ENCODE measurements at places on chromosomes 4 and X.

GRCh38 chr4:83850435-83850834, 314.5 kb downstream of the GPAT3 start:
- DNase-seq: no peak

GRCh38 chrX:110163488-110163887, 154.4 kb downstream of the AMMECR1 start:
- no peak for DNase-seq

- DNase-seq: no peak
Measured at GRCh38 chr4:179663641-179664429, 2221.6 kb upstream of the AGA start.

DNA sequence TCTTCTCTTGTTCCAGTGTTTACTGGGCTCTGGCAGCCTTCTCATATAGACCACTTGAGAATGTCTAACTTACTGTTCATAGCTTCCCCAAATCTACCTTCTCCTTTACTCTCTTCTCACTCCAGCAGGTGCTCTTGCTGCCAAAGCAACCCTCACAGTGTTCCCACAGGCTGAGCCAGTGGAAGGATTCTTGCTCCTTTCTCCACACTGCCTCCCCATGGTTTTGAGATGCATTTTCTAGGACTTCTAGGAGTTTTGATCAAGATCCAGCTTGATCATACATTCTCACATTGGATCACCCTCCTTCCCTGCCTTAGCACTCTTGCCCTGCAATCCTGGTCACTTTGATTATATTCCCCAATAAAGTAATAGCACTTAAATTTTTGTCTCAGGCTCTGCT, 230.8 kb downstream of the TMEM47 start:
- DNase-seq: no peak

DNA sequence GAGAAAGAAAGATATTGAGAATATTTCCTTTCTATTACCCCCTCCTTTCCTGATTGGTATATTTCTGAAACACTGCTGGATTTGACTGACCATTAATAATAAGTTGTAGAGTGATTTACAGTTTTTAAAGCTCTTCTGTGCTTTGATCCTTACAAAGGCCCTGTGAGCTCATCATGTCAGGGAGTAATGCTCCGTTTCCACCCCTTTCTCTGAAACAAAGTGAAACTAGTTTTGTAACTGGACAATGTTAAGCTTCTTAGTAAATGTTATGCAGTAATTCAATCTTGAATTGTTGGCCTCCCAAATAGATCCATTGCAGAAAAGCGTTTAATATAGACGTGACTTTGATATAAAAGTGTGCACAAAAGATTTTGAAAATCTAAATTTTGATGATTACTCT, 190.1 kb upstream of the GNPDA2 start:
- DNase-seq: no peak

GRCh38 chr4:89249313-89249712, 58.3 kb downstream of the GPRIN3 start:
- no peak for DNase-seq

- DNase-seq: no peak
Measured at GRCh38 chr4:26020881-26021280, 106.9 kb downstream of the SMIM20 start.

DNA sequence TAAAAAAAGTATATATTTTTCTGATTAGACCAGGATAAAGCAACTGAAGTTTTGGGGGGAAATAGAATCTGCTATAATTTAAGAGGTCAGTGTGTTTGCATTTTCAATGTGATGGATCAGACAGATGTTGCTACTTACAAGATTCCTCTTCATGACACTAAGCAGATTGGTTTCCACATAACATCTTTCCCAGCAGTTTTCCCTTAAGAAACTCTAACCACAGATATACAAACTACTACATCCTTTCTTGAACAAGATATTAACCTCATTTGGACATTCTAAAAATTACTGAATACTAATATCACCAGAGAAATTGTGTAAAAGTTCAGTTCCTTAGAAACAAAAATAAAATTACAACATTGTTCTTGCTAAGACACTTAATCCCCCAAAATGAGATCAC, 106.7 kb upstream of the GUCY1A1 start:
- no peak for DNase-seq

DNA sequence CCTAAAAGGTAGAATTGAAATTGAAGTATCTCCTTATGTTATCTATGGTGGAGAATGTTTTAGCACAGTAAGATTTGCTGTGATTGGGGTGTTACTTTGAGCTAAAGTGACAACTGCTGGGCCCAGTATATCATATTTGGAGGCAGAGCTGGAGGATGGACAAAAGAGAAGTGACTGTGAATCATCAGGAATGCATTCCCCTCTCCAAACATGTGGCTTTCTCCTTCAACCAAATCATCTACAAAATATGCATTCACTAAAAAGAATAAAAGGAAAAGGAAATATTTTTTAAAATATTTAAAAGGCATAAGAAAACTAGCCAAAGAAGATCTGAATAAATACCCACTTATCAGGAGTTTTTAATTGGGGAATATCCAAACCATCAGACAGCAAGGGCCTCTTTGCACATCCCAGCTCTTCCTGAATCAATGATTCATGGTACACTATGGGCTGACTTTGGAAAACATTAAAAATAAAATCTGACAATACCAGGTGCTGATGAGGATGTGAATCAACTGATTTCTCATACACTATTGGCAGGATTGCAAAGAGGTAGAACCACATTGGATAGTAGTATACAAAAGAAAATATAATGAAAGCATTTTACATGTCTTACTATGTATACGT, 671.7 kb upstream of the NR3C2 start:
- DNase-seq: no peak

DNA sequence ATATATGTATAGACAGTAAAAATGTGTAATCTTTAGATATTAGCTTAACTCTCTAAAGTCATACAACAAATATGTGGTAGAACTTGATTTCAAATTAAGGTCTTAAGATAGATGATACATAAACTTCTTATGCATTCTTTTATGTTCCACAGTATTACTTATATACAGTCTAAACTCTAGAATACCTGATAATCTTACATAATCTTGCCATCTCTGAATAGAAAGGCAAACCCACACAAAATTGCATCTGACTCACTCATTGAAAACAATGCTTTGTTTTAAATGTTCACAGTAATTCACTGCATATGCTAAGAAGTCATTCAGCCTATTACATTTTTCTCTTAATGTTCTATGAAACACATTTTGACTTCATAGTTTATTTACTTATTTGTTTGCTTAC, 10.1 kb downstream of the SULT1B1 start:
- DNase-seq: no peak

GRCh38 chr4:117893207-117893606, 141.1 kb upstream of the NDST3 start:
- no peak for DNase-seq

- DNase-seq: no peak
Measured at GRCh38 chr4:1413687-1414479, 7.6 kb upstream of the NKX1-1 start.

GRCh38 chr4:161403781-161404180, 760.0 kb downstream of the FSTL5 start:
- DNase-seq: no peak

- no peak for DNase-seq
Measured at GRCh38 chr4:100790836-100791615, 273.2 kb upstream of the EMCN start.

DNA sequence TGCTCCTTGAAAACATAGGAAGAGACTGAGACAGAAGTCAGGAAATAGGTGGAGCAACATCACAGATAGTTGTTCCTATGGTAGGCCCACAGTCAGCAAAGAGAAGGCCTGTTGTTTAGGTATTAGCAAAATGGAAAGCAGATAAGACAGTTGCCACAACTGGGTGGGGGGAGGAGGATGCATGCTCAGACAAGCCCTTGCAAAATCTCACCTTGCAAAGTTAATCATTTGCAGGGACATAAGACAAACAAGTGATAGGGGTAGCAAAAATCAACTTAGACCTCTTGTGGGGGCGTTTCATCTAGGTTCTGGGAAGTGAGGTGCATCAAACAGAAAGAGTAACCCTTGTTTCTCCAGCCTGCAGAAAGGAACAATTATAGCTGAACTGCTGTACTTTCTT, 30.7 kb downstream of the SERPINA7 start:
- DNase-seq: no peak

DNA sequence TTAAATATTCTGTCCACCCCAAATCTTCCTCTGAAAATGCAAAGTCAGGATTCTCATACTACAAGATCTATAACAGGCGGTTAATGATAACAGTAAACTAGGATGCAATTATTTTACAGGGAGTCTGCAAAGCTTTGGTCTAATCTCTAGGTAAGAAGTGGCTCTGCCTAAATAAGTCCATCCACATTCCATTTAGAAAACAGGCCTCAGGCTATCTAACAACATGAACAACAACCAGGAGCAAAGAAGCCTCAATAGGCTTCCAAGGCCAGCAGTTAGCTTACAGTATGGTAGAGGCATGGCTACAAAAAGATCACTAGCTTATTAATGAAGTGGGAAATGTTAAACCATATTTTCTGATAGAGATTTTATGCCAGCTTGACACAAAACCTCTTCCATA, 6.4 kb downstream of the MAB21L2 start:
- DNase-seq: no peak

DNA sequence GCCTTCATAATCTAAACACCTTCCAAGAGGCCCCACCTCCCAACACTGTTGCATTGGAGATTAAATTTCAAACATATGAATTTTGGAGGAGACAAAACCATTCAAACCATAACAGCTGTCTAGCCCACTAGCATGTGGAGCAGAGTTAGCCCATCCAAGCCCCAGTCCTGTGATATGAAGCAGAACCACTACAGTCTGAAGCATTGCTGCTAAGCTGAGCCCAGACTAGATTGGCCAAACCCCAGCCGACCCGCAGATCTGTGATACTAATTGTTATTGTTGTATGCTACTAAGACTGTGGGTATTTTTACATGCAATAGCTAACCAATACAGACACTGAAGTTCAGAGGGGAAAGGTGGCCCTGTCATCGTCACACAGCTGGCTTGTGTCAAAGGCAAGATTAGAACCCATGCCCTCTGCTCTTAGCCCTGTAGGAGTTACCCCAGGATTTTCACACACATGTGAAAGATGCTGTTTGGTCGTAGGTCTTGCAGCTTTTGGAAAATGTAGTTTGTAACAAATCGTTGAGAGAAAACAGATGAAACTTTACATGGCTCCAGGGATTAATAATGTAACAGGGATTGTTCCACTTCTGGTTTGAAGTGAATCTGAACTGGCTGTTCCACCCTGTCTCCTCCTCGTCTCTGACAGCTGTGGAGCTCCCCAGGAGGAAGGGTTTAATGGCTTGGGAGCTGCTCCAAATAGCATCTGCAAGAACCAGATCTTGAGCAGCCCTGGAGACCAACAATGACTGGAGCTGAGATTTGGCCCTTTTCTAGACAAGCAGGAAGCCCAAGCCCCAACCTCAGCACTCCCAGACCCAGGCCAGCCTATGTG, 517.5 kb downstream of the MID1IP1 start:
- no peak for DNase-seq

DNA sequence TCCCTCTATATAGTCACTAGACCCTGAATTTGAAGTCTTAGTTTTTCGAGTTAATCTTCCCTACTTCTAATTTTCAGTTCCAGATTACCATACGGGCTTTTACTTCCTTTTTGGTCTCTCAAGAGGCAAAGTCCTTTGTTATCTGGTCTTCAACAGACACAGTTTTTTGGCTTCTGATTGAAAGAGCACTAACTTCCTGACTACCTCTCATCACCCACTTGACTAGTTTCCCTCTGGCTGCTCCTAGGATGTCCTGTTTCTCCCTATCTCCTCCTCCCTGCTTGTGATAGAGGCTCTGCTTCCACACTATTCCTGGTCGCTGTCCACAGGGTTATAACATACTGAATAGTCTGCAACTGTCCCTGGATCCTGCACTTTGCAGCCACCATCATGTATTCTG, 16.7 kb upstream of the WDR44 start:
- no peak for DNase-seq

DNA sequence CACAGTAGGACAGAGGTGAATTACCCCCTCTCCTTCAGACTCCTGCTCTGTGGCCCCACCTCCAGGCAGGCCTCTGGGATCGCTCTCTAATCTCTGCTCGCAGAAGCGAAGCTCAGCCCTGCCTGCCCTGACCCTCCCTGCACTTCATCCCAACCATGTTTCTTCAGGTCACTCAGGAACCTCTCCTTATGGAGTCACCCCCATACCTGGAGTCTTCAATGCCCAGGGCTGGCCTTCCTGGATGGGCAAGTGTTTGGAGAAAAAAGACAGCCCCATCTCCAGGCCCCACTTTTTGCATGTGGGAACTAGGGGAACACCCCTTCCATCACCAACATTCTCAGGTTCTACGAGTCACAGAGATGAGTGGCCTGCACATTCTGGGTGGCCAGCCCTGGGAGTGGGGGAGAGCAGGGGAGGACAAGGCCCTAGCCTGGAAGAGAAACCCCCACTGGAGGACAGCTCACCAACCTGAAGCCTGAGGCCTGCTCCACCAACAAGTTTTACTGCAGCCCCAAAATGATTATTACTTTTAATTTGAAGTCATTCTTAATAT, 90.8 kb downstream of the PPP2R2C start:
- no peak for DNase-seq

DNA sequence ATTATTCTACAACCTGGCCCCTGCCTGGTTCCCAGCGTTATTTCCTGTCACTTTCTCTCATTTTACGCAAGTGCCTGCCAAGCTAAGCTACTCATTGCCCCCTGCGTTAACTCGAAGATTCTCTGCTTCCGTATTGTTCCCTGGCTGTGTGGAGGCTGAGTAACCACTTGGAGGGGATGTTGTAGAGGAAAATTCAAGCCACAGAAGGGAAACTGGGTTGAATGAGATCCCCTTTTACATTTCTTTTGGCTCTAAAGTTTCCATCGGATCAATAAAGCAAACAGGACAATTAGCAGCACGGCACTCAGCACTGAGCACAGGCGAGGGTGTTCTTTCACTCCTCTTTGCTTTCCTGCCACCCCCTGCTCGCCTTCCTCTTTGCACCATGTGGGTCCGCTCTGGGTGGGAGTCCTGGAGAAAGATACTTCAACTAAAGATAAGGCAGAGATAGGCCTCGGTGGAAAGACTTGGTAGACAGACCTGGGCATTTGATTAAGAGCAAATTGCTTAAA, 4.2 kb upstream of the TMSB4X start:
- DNase-seq: no peak

- DNase-seq: no peak
Measured at GRCh38 chr4:37615720-37616063, 70.5 kb downstream of the RELL1 start.

GRCh38 chrX:140038842-140039241, 73.5 kb upstream of the CXorf66 start:
- DNase-seq: no peak

- DNase-seq: no peak
Measured at GRCh38 chr4:38030023-38030422, 69.8 kb downstream of the PTTG2 start.

GRCh38 chrX:101397779-101398178, 7.0 kb downstream of the RPL36A start:
- DNase-seq: no peak

- DNase-seq: no peak
Measured at GRCh38 chr4:168766604-168767316, 243.3 kb downstream of the CBR4 start.

DNA sequence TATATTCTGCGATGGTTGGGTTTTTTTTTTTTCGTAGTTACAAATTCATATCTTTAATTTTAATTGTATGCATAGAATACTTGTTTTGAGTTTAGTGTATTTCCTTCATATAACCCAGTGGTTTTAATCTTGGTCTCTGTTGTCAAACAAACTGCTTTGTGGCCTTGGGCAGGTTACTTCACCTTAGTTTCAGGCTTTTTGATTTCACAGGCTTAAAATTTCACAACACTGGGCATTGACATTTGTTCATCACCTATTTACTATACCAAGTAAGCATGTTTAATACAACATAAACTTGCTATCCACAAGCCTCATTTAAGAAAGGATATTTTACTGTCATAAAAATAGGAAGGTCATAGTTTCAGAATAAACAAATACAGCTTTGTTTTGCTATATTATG, 14.7 kb downstream of the RAPGEF2 start:
- DNase-seq: no peak

GRCh38 chr4:115366390-115366789, 253.0 kb upstream of the NDST4 start:
- DNase-seq: no peak
